ENCODE measurements at places on chromosomes 3 and 15.
A peak's percentile ranks its signal among the peaks of the same experiment; 100 is the strongest.

GRCh38 chr3:195005251-195005620 lies 265.7 kb downstream of the XXYLT1 start:
- no peak for DNase-seq

DNA sequence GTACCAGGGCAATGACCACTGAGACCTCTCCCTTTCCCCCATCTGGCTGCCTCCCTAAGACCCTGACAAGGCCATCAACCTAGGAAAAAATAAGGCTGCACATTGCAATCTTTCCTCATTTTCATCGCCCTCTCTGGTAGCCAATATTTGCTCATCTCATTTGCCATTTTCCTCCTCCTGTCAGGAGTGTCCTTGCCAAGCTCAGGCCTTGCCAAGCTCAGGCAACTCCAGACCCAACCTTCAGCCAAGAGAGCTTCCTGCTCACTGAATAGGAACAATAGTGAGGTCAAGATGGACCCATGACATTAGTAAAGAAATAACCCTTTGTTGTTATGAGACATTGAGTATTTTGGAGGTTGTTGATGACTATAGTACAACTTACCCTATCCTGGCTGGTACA lies 380.3 kb downstream of the RSL24D1 start:
- DNase-seq, result no peak

DNA sequence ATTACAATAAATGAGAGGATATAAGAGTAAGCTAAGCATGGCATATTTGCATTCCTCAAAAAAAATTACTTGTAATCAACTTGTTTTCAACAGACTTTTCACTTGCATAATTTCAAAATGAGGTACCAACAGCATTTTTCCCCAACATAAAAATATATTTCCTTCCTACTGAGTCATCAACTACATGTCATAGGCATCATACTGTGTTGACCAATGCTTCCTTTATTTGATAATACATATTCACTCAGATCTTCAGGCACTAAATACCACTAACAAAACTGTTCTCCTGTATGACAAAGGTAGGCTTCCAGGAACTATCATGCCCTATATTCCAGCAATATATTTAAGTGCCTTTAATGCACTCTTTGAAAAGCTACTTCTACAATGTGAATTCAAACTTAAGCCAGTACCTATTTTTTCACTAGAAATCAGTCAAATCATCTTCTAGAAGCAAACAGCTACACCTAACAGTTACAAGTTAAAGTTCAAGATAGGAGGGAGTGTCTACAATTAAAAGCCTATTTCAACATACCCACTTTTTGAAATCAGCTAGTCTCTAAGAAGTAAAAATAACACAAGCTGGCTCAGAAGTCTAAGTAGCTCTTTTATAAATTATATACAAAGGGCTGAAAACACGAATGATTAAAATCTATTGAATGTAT lies 11.3 kb downstream of the ADAM10 start:
- DNase-seq, result no peak

DNA sequence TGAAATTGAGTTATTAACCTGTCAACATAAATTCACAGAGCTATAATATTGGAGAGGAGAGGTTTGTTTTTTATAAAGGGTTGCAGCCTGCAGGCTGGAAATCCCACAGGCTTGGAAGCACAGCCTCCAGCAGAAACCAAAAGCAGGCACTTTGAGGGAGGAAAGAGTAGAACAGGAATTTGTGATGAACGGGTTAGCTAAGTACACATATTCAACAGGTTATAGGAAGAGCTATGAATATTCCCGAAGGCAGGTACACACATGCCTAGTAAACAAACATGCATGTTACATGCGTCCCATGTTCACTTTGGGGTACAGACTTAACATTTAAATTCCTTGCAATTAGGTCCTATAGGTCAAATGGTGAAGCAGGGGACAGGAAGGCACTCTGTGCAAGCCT lies 25.9 kb upstream of the LIPC start:
- no peak for DNase-seq

DNA sequence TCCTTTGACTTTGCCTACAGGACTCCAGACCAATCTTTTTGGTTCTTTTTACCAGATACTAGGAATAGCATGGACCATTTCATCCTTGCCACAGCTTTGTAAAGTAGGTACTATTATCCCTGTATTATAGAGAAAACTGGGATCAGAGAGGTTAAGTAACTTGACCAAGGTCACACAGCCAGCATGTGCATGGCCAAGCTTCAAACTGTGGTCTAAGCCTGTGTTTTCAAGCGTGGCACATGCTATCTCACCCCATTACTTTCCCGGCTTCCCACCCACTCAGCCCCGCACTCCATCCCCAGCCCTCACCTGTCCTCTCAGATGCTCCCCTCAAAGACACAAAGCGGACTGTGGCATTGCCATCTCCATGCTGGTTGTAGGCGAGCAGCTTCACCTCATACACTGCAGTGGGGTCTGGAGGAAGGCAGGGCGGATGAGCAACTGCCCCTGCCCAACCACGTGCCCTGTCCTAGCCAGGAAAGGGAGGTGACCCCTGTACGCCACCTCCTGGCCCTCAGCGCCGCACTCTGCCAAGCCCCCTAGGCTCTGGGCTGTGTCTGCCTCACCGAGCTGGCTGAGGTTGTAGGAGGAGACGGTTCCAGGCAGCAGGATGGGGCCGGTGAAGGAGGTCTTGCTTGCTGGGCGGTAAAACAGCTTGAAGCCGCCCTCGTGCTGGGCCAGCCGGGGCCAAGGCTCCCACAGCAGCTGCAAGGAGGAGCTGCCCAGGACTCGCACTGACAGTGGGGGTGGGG lies 25.7 kb downstream of the RNU5B-1 start:
- DNase-seq, result no peak

DNA sequence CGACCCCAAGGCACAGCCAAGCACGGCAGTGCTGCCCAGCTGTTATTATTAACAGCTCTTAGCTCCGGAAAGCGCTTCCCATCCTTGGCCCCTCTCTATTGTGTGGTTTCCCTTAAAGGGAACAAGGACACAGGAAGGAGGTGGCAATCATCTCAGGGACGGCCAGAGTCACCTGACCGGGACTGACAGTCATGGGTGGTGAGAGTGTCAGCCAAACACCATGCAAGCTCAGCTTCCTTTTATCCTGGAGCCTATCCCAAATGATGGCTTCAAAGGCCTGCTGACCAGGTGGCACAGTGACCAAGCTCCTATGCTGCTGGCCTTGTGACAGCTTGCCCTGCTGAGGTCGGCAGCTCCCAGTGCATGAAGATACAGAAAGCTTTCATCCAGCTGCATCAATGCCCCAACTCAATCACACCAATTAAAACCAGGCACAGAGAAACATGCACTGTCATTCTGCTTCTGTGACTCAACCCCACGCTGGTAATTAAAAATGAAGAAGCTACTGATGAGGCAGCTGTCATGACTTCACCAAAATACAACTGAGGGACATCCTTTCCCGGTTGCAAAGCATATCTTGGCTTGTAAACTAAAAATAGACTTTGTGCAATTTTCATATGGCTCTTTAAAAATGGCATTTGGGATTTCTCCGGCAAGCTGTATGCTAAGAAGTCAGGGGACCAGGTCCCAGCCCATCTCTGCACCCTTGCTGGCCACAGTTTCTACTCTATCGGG lies 34.0 kb downstream of the PCSK6 start:
- DNase-seq, result no peak

DNA sequence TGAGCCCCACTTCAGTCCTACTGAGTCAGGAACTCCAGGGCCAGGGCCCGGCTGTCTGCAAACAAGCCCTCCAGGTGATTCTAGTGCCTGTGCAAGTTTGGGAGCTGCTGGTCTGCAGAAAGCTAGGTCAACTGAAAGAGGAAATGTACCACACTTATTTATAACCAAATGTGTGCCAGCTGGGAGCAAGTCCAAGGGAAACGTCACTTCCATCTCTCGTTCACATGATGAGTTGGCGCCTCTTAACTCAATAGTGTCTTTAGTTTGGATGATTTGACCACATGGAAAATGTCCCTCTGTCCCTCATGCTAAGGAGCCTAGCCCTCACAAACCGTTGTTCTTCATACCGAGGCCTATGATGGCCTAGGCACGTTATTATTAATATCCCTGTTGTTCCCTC lies 43.2 kb downstream of the GOLGA8S start:
- no peak for DNase-seq

GRCh38 chr3:24850245-24850644 lies 355.6 kb upstream of the THRB start:
- no peak for DNase-seq

DNA sequence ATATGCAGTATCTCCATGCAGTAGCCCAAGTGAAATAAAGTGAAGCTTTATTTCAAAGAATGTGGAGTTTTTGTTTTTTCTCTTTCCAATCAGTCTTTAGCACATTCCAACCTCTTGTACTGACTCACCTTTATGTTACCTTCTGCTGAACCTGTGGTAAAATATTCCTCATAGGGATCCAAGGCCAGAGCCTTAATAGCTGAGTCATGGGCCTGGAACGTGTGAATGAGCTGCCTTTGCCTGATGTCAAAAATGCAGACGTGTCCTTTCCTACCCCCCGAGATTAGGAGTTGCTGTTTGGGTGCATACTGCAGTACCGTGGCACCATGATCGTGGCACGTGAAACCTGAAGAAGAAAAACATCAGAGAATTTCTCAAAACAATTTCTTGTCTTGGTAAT lies 108.5 kb downstream of the GLDN start:
- peak; percentile 93 for DNase-seq

DNA sequence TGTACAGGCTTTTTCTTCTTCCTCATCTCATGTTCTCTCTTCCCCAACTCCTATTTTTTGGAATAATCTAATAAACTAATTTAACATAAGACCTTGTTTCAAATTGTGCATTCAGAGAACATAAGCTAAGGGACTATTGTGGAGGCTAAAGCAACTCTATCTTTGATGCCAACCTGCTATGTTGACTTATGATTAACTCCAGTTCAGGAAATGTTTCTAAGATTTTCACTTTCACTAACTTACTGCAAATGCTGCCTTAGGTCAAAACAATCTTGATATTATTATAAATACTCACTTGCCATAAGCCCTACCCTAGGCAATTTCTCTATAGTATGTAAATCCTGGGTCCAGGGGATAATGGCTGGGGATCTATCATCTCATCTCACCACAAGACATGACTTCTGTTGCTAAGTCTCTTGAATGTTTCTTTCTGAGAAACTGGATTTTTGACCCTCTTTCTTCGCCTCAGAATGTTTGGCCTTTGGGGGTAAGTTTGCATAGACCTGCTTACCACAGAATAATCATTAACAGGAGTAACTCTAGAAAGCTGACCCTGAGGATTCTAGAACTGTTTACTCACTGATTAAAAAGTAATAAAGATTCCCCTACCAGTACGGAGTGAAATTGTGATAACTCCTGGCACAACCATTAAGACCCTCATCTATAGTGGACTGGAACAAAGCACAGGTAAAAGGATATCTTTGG lies 768.1 kb downstream of the GBE1 start:
- DNase-seq, result no peak

GRCh38 chr15:38029736-38030135 lies 95.3 kb downstream of the TMCO5A start:
- DNase-seq, result no peak

DNA sequence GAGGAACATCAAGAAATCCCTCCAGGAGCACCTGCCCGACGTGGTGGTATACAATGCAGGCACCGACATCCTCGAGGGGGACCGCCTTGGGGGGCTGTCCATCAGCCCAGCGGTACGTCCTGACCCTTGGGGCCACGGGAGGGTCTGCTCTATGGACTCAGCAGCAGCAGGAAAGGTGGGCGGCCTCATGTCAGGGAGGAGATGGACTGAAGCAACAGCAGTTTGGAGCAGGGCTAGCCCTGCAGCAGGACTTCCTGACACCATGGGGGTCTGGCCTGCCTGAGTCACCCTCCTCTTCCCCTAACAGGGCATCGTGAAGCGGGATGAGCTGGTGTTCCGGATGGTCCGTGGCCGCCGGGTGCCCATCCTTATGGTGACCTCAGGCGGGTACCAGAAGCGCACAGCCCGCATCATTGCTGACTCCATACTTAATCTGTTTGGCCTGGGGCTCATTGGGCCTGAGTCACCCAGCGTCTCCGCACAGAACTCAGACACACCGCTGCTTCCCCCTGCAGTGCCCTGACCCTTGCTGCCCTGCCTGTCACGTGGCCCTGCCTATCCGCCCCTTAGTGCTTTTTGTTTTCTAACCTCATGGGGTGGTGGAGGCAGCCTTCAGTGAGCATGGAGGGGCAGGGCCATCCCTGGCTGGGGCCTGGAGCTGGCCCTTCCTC lies 24.2 kb downstream of the HDAC11 start:
- DNase-seq, result peak; percentile 78

DNA sequence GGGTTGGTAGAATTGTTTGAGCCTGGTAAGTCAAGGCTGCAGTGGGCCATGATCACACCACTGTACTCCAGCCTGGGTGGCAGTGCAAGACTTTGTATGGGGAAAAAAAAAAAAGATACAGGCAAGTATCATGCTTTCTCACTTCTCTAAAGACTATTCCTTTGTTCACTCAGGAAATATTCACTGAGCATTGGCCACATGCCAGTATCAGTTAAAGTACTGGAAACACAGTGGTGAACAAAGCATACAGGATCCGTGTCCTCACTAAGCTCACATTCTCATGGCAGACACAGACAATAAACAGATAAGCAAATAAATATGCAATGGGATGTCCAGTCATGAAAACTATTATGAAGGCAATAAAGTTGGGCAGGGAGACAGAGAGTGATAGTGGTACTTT lies 5.1 kb upstream of the MTHFS start:
- no peak for DNase-seq

DNA sequence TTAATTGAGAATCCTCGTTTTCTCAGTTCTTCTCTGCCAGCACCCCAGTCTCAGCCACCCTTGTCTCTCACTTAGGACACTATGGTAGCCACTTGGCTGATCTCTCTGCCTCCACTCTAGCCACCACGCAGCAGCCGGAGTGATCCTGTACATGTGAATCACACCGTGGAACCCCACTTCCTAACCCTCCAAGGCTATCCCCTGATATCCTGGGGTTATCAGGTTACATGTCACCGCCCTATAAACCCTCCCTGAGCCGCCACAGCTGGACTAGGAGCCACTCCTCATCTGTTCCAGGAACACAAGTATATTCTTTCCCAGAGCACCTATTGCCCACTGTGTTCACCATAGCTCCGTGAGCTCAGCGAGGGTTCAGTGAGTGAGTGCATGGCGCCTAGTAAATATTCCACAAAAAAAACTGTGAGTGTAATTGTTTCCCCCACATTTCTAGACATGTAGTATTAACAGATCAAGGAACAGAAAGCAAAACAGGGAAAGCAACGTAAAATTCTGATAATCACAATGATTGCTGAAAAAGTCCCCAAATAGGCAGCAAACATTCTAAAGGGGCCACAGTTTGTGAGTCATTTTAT lies 661 bp upstream of the PARP14 start:
- DNase-seq, result no peak

- no peak for DNase-seq
These were observed 30.2 kb downstream of the RPLP1 start for GRCh38 chr15:69482686-69483256.

All from foreskin keratinocyte (primary cell).